ENCODE measurements at places on chromosomes 13 and 19.

DNA sequence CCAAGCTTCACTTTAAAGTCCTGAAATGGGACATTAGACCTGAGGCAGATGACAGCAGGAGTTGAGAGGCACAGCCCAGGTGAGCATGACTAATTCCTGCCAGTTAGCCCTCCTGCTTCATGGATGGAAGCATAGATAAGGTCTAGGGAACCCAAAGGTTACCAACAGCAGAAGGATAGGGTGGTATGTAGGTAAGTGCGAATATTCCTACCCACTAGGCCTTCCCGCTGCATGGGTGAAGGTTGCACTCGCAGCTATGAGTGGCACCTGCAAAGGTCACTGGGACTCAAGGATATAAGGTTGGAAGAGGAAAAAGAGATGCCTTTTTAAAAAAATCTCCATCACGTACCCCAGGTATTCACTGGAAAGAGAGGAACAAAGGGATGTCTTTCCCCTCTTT, 12.2 kb upstream of the MLLT1 start:
- DNase-seq, result no peak

- DNase-seq, result no peak
These were observed 21.2 kb downstream of the DNMT1 start for GRCh38 chr19:10173527-10173926.

- no peak for DNase-seq
These were observed 37.6 kb upstream of the C1QTNF9 start for GRCh38 chr13:24271601-24272451.

- DNase-seq, result no peak
These were observed 1289.2 kb upstream of the PCDH20 start for GRCh38 chr13:62704875-62705274.

DNA sequence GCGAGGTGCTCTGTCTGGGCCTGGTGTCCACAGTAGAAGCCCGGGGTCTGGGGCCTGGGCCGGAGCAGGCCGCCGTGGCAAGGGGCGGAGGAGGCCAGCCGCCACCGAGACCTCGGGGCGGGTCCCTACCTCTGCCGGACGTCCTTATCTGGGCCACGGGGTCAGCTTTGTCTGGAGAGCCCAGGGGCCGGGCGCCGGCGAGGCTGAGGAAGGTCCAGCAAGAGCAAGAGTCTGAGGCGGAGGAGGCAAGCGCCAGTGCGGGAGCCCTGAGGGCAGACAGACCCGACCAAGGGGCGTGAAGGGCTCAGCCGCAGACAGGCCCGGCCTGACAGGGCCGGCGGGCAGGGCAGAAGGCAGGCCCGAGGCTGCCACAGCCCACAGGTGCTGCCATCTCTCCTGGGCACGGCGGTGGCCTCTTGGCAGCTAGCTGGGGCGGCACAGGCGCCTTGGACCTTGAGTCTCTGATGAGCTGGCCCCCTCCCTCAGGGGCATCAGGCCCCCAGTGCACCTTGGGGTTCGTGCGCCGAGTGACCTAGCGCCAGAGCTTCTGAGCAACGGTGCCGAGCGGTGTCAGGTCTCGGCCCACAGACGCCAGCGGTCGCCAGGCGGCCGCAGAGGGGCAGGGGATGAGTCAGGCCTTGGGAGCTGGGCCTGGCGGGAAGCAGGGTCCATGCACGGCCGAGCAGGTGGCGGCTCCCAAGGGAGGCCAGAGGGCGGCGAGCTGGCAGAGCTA, 19.1 kb upstream of the AKAP8 start:
- no peak for DNase-seq

- no peak for DNase-seq
These were observed 311.7 kb downstream of the TBC1D4 start for GRCh38 chr13:75170311-75170710.

- no peak for DNase-seq
These were observed 470 bp downstream of the ZNF835 start for GRCh38 chr19:56670961-56671612.

- no peak for DNase-seq
These were observed 1574.4 kb upstream of the PRR20A start for GRCh38 chr13:55566334-55566733.

GRCh38 chr13:21086929-21087328, 25.5 kb upstream of the LATS2 start:
- no peak for DNase-seq

DNA sequence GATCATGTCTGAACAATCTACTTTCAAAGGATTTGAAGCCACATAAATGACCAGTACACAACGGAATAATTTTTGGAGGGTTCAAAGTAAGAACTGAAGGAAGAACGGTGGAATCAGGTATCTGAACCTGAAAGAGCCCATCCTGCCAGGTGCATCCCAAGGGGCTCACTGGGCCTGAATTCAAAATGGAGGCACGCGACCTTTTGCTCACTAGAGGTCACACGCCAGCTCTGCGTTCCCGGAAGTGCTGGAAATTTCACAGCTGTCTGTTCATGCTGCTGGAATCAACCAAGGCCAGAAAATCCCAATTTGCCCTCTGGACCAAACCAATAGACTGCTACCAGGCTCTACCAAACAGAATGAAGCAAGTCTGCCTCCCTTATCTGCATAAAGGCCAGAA, 4.2 kb upstream of the RASA3 start:
- DNase-seq, result no peak

- no peak for DNase-seq
These were observed 59.9 kb upstream of the SLAIN1 start for GRCh38 chr13:77637588-77637987.

DNA sequence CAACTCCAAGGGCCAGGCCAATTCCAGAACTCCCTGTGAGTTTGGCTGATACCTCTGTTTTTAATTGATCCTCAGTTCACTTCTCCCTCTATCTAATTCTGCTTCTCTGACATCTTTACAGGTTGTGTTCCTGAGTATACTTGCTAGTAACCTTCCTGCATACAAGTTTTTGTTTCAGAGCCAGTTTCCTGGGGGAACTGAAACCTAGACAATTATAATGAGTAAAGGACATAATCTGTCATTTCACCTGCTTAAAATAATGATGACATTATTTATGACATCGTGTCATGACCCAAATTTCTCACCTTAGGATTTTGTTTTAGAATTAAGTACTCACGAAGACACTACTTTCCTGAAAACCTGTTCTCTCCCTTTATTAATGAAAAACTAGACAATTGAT, 12.5 kb upstream of the MYCBP2 start:
- DNase-seq, result no peak

DNA sequence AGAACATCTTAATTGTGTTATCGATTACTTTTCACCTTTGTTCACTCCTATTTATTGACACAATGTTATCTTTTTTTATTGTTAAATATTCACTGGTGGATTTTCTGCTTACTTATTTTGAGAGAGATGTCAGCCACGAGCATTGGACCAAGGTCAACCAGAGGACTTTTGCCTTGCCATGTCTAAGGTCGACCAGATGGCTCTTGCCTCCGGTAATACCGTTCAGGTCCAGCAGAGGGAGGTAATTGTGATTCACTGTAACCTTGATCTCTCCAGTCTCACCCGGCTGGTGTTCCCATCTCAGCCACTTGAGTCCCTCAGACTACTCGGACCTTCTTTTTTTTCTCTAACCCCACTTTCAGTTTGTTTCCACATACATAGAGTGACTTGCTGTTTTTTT, 1438.1 kb downstream of the UQCRFS1 start:
- DNase-seq, result no peak

- DNase-seq, result no peak
These were observed 104.6 kb upstream of the ZNF98 start for GRCh38 chr19:22526661-22527272.

GRCh38 chr13:76091076-76091475, 454.9 kb downstream of the LMO7 start:
- no peak for DNase-seq

DNA sequence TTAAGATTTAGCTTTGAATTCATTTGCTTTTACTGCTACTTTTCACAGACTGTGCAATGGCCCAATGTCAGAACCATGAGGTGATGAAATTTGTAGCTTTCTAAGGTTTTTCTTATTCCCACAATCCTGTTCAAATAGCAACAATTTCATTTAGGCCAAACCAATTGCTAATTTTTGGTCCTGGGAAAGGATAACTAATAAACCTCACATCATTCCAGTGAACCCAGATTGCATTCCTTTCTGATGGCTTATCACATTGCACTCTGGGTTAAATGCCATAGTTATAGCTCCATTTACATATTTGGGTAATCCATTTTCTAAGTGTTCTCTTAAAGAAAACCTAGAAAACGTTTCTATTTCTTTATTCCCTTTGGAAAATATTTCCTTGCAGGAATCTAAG, 22.9 kb upstream of the POMP start:
- DNase-seq, result peak; percentile 76

GRCh38 chr13:74134221-74134776, at the start of gene KLF12:
TSS of gene KLF12 (minus strand) at chr13:74134404.
- peak; percentile 67 for DNase-seq

DNA sequence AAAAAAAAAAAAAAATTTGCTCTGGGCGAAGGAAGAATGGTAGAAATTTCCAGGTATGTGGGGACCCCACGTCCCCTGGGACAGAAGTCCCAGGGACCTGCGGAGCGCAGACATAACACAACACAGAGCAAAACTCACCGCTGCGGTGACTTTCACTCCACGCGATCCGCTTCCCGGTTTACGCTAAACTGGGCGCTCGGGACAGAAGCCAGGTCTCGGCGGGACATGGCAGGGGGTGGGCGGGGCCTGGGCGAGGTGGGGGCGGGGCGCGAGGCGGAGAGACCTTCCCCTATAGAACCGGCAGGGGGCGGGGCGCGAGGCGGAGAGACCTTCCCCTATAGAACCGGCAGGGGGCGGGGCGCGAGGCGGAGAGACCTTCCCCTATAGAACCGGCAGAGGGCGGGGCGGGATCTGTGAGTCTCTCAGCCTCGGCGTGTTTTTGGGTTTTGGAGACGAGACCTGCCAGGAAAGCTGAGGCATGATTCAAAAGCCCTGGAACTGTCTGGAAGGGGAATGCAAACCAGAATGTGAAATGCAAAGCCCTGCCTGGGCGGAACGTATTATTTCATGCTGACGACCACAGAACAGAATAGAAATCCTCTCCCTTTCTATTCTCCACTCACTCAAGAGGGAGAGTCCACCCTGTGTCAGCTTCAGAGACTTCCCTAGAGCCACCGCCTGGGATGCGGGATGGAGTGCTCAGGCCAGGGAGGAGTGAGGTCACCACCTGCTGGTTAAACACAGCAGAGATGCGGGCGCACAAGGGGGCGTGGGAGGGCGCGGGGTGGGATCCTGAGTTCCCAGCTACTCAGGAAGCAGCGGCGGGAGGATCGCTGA, 20.2 kb upstream of the ERVV-1 start:
- no peak for DNase-seq

GRCh38 chr13:101757446-101758039, 305.1 kb downstream of the ITGBL1 start:
- DNase-seq, result no peak

DNA sequence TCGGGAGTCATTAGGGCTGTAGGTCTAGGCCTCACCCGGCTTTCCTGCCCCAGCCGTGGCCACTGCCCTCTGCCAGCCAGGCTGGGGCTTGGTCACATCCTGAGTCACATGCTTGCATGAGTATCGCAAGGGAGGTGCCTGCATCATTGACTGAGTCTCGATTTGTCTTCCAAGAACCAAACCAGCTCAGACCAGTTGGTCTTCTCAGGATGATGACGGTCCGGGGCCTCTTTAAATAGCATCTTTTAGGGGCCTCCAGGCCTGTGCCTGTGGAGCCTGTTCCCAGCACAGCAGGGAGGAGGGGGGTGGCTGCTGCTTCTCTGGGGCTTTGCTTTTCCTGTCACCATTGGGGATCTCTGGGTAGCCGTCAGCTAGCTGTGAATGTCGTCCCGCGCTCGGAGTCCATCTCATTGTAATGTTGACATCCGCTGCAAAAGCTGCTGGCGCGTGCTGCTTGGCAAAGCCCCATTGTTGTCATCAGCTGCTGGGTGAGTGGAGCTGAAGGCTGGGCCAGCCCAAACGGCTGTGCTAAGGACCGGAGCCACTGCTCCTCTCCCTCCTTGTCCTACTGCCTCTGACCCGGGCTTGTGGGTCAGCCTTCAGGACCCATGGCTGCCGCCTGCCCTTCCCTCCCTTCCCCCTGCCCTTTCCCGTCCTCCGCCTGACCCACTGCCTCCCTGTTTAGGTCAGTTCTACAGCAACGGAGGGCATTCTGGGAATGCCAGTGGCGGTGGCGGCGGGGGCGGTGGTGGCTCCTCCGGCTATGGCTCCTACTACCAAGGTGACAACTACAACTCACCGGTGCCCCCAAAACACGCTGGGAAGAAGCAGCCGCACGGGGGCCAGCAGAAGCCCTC, 14.3 kb upstream of the QTRT1 start:
- DNase-seq, result no peak

DNA sequence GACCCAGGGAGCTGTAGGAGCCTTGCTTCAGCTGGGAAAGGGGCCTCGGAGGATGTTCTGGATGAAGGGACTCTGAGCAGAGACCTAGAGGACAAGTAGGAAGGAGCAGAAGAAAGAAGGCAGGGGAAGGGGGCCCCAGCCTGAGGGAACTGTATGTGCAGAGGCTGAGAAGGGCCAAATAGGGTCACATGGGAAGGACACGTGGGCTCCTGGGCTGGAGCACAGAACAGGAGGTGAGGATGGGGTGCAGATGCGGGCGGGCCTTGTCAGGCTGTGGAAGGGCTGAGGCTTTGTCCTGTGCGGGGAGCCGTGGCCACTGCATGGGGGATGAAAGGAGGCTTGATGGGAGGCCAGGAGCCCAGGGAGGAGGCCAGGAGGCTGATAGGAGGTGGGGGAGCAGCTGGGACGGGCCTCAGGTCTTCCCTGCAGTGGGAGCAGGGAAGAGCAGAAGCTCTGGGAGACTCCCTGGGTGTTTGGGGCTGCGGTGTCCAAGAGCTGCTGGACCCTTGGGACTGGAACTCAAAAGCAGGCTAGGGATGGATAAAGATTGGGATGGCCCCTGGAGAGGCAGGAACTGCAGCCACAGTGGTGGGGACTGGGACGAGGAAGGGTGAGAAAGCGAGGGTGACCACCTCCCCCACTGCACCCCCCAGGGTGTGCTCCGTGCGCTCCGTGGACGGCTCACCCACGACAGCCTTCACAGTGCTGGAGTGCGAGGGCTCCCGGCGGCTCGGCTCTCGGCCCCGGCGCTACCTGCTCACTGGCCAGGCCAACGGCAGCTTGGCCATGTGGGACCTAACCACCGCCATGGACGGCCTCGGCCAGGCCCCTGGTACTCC, 11.4 kb upstream of the LTBP4 start:
- no peak for DNase-seq

- DNase-seq, result no peak
These were observed 31.8 kb downstream of the PEX11G start for GRCh38 chr19:7456964-7457541.

DNA sequence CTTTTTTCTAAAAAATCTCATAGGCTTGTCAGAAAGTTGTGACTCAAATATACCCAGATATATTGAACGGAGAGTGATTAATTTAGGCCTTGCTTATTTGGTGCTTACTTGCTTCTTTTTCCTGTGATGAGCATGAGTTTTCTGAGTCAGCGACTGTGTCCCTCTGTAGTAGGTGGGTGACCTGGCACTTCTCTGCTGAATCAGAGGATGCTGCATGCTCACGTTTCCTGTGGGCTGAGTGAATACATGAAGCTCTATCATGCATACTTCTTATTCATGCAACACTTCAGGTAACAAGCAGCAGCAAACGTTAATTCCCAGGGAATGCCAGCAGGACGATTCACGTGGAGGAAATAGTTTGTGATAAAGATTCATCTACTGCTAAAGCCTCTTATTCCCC, 245.0 kb downstream of the KLF5 start:
- DNase-seq, result no peak

GRCh38 chr19:40596608-40597328, 4.4 kb upstream of the LTBP4 start:
- no peak for DNase-seq

GRCh38 chr13:96314974-96315373, 225.1 kb downstream of the HS6ST3 start:
- no peak for DNase-seq
